ENCODE measurements at places on chromosomes 16 and 17.

- peak; percentile 43 for DNase-seq
These were observed 4.8 kb upstream of the MT2A start for GRCh38 chr16:56603589-56603988.

GRCh38 chr17:44205962-44206824, 6.5 kb upstream of the ATXN7L3 start:
- DNase-seq: no peak

GRCh38 chr17:30211371-30211770, 24.1 kb downstream of the SLC6A4 start:
- no peak for DNase-seq

DNA sequence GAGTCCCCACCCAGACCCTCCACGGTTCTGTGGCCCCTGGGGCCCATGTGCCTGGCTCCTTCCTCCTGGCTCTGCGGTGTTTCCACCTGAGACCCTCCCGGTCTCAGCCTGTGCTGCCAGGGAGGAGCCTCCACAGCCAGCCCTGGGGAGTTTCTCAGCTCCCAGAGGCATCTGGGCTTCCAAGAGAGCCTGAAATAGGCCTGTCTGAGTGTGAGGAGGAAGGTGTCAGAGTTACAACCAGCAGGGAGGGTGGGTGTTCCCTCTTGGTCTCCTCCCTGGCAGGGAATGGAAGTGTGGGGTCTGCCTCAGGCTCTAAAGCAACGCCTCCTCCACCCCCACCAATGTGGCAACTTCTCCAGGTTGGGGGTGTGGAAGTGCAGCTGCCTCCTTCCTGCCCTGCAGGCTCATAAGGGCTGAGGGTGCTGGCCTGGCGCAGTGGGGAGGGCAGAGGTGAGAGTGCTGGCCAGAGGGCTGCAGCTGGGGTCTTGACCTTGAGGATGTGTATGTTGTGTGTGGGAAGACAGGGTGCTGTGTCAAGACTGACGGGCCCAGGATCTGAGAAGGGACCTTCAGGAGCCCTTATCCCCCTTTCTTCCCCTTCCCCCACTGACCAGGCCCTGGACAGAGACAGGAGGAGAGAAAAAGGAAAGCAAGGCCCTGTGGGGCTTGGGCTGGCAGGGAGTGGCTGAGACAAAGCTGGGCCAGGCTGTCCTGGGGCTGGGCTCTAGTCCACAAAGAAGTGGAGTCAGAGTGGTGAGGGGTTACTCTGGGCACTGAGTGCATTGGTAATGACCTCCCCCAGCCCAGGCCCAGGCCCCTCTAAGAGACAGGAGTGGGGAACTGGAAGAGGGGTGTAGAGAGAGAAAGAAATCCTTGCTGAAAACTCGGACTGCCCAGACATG, 2.4 kb downstream of the CYGB start:
- DNase-seq: no peak
